ENCODE measurements at places on chromosomes 2 and 18.
A peak's percentile ranks its signal among the peaks of the same experiment; 100 is the strongest.

DNA sequence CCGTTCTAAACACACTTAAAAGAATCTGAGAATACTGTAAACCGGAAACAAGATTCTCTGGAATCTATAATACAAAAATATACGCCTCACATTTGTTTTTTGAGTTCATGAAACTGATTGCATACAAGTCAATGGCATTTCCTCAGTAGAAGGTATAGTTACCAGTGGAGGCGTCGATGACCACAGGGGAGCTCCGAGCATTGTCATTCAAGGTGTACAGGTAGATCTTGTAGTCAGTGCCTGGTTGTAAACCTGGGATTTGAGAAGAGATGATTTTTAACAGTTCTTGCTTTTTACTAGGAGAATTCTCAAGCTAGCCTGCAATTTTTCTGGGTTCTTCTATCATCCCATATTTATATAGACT, 60.4 kb downstream of the FN1 start:
- DNase-seq: no peak

- DNase-seq: peak; percentile 91
Measured at GRCh38 chr2:148876595-148877402, 1.8 kb downstream of the KIF5C start.

GRCh38 chr2:39437522-39438296, 624 bp upstream of the MAP4K3 start:
- peak; percentile 44 for DNase-seq

DNA sequence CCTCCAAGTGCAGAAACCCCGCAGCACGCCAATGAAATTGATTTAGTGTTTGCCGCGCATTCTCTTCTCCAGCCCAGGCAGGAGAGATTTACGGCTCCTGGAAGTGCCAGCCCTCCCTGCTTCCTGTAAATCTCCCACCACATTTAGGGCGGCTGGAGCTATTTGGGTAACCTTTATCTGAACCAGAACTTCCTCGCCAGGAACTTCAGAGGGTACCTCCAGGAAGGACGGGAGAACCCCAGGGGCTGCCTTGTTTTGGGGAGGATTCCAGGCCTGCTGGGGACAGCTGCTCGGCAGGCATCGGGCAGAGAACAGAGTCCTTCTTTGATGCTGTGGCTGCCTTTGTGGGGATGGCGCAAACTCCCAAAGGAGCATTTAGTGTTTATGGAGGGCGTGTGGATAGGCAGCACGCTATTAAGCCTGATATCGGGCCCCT, 122.0 kb upstream of the MYCN start:
- no peak for DNase-seq

GRCh38 chr2:121075641-121076497, 209.1 kb downstream of the TFCP2L1 start:
- peak; percentile 68 for DNase-seq
